NCI-H748 treated with DMSO at 0.1 percent for 48 hours (cell line): ENCODE measurements at places on chromosomes 3 and 15.

DNA sequence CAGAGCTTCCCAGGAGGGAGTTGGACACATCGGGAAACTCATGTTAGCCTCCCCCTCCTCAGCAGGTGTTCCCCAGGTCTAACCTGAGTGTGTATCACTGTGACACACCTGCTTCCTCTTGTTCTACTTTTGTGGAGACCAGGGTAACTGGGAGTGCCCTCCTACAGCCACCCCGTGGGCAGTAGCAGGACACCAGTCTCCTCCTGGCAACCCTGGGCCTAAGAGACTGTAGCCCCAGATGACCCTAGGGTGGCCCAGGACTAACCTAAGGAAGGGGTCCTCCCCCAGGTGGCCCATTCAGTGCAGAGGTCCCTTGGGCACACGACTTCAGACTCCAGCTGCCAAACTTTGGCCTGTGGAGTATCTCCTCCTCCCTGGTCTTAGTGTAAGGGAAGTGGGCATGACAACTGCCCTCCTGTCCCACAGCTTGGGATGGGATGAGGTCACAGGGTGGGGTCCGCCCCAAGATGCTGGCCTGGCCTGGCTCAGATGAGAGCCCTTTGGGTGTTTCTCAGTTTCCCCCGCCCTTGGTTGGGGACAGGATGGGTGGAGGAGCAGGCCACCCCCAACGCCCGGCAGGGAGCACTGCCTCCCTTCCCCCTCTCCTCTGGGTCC is 4.8 kb downstream of the CSK start:
- DNase-seq = no peak

DNA sequence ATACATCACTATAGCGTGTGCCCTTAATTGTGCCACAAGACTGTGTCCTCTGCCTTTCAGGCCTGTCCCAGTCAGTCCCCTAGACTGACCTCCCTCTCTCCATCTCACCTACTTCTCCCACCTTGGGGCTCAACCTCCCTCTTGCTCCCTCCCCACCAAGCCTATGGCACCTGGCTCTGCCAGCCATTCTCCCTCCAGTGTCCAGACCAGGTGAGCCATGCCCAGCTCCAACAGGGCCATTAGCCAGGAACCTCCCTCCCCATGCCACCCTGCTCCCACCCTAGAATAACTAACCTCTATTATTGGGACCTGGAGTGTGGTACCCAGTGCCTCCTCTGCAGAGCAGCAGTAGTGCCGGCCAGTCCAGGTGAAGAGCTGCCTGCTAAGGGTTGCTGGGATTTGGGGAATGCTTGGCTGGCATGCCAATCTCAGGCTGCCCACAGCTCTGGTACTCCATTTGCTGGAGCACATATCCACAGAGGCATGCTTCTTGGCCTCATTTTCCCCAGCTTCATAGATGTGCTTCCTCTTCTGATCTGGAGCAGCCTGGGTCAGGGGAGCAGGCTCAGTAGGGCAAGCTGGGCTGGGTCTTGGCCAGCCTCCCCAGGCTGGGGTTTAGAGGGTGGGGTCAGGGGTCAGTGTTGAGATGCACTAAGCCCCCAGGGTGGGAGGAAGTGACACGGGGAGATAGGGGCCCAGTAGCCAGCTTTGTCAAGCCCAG is 38.8 kb downstream of the SAXO2 start:
- no peak for DNase-seq

DNA sequence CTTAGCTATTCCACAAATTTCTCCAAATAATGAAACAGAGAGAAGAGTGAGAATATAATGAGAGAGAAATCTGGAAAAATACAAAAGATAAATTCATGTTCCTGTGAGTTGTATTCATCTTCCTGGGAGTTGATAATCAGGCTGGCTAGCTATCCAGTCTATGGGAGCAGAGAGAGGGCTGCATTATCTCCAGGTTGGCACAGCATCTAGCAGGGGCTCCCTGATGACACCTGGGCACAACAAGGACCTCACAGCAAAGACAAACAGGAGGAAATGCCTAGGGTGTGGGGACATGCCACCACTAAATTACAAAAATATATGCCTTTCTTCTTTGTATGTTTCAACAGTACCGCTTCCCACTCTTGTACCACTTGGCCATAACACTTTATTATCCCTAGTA is 1.9 kb downstream of the EHD4 start:
- DNase-seq = no peak

GRCh38 chr3:37566730-37567129 is 294.9 kb upstream of the CTDSPL start:
- DNase-seq = no peak

DNA sequence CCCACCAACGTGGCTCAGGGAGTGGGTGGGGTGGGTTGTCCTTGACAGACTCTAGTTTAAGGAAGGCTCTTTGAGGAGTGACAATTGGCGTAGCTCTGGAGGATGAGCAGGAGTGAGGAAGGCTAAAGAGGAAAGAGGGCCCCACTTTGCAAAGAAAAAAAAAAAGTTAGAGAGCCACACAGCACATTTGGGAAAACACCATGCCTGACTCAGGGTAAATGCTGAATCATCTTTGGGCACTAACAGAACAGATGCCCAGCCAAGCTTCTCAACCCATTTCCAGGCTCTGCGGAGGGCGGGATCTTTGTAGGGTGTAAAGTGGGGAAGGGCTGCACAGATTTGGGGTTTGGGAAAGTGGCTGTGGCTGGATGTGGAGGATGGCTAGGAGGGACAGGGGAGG is 179.1 kb upstream of the RGMA start:
- no peak for DNase-seq

GRCh38 chr3:79506751-79507150 is 261.0 kb downstream of the ROBO1 start:
- DNase-seq = no peak

- DNase-seq = no peak
Observed at GRCh38 chr15:95479308-95479707, 851.2 kb upstream of the NR2F2 start.

- DNase-seq = no peak
Observed at GRCh38 chr15:49441356-49441755, 18.3 kb downstream of the FGF7 start.

GRCh38 chr3:184737641-184738505 is 26.0 kb upstream of the MAGEF1 start:
- no peak for DNase-seq

DNA sequence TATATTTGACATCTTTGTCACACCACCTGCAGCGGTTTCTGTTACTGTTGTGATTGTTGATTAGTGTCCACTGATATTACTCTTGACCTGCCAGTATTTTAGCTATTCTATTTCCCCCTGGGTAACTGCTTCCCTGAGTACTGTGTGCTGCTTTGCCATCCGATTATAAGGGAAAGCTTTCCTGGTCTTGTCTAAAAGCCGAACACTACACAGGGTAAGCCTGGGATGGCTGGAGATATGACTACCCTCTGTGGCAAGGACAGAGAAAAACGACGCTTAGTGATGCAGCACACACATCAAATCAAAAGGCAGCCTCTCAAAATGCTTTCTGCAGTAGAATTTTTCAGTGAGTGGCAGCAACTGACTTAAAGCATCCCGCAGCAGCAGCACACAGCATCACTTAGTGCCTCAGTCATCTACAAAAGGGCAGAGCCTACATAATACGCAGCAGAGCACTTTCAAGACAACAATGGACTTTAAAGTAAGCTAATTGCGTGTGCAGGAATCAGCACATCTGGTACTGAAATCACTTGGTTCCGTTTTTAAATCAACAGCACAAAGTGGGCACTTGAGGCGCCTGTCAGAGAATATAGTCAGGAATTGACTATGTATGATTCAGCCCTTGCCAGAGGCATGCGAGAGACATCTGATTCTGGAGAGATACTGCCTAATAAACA is 656.3 kb upstream of the TGFBR2 start:
- no peak for DNase-seq

- no peak for DNase-seq
Observed at GRCh38 chr15:39890621-39891020, 29.4 kb downstream of the GPR176 start.

GRCh38 chr3:60801307-60801706 is 449.9 kb downstream of the FHIT start:
- no peak for DNase-seq

DNA sequence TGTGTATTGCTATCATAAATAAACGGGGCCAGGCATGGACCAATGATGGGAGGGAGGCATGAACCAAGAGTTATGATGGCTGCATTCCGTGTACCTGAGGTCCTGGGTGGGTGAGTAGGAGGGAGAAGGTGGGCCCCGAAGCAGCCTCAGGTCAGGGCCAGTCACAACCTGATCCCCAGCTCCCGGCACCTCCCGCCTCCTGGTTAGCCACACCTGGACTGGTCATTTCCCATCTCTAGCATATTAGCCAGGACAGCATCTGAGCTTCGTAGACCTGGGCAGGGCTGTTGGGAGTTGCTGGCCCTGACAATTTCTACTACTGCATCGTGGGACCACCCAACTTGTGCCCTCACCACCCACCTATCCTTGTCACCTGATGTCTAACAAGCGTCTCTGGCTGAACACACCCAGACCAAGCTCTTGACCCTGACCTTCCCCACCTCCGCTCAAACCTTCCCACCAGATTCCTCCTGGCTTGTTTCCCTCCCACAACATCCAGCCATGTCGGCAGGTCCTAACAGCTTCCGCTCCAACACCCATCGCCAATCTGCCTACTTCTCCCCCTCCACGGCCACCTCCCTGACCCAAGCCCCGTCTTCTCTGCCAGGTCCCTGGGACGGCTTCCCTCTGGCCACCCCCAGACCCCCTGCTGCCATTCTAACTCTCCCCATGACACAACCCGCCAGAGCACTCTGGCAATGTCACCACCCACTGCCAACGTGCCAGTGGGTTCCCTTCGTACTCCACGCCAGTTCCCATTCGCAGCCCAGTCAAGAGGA is 133.8 kb upstream of the IQSEC1 start:
- no peak for DNase-seq

GRCh38 chr15:92677999-92678398 is 22.4 kb upstream of the FAM174B start:
- no peak for DNase-seq

DNA sequence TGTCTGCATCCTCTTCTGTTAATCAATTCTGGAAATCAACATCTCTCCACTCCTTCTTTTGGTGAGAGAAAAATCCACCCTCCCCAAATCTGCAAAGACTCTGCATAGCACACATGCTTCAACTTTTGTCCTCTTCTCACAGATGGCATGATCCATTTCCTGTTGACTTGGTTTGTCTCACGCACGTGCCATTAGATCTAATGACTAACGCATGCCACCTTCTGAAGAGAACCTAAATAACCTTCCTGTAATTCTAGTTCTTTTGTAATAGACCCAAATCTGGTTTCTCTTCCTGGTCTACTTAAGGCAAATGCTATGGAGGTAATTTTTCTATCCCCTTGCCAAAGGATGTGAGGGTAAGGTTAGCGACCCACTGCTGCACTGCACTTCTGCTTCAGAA is 51.0 kb upstream of the ATOSA start:
- DNase-seq = no peak

DNA sequence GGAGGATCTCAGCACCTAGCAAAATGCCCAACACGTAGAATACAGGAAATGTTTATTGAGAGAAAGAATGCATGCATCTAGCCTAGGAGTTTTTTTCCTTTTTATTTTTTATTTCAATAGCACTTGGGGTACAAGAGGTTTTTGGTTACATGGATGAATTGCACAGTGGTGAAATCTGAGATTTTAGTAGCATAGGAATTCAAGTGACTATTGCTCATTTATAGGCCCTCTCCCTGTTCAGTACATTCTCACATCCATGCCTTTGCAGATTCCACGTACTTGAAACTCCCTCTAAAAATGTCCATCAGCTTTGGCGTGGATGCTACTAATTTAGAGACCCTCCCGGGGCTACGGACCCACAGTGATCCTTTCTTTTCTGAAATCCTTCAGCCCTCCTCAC is 61.7 kb upstream of the PIAS1 start:
- no peak for DNase-seq

GRCh38 chr3:16512435-16513140 is 911 bp downstream of the RFTN1 start:
- no peak for DNase-seq

DNA sequence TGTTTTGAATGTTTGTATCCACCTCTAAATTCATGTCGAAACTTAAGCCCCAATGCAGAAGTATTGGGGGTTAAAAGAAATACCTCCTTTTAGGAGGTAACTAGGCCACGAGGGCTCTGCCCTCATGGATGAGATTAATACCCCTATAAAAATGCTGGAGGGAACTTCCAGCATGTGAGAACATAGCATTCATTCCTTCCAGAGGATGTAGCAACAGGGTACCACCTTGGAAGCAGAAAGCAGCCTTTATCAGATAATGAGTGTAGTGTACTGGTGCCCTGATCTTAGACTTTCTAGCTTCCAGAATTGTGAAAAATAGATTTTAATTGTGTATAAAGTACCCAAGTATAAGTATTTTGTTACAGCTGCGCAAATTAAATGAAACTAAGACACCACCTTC is 353.4 kb upstream of the MANF start:
- DNase-seq = no peak
